ENCODE measurements at places on chromosomes 1 and 21.

DNA sequence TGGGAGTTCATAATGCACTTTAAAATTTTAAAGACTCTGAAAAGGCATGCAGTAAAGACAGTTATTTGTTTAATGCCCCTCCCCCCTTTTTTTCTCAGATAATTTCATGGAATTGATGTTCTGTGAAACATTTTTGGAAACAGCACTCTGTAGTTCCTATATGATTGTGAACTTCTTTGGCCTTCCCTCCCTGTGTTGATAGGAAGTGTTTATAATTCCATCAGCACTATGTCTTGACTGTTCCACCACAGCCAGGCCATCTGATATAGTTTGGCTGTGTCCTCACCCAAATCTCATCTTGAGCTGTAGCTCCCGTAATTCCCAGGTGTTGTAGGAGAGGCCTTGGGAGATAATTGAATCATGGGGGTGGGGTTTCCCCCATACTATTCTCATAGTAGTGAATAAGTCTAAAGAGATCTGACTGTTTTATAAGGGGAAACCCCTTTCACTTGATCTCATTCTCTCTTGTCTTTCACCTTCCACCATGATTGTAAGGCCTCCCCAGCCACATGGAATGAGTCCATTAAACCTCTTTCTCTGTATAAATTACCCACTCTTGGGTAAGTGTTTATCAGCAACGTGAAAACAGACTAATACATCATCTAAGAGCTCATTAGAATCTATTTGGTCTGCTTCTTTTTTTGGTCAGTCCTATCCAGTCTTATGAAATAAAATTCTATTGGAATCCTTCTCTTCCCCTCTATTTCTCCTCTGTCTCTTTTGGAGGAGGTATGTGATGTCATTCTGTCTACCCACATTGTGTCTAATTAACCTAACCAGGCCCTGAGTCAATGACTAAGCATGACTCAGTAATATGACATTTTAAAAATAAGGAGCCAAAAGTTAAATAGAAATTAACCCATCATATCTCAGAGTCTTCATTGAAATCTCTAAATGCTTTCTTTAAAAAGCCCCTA, 8.9 kb downstream of the CCDC185 start:
- no peak for DNase-seq

GRCh38 chr21:35683664-35684304, 376.5 kb downstream of the SETD4 start:
- DNase-seq: no peak

- DNase-seq: no peak
Observed at GRCh38 chr1:97743129-97743528, 177.7 kb downstream of the DPYD start.

DNA sequence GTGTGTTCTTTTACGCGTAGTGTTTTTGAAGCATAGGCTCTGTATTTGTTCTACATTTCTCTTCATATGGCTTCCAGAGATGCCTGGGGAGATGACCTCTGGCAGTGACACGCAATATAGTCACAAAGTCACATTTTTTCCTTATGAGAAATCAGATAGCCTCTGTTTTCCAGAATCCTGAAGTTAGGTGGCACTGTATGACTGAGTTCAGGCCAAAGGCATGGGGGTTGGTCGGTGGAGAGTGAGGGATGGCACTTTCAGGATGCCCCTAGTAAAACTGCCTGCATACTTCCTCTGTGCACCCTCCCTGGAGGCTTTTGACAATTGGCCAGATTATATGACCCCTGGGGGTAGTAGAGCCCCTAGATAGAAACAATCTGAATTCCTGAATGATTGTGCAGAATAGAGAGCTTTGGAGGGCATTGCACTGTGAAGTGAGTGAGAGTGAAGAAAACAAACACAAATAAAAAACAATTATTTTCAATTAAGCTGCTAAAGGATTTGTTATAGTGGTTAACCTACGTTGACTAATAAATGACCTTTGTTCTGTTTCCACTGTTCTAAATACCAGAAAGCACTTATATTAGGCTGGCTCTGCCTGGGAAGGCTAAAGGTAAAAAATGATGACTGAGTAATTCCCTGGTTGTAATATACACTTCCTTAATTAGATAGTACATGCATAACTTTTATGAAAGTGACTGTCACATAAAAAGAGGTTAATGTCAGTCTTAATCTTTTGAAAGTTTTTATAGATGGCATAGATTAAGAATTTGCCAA, 1660.8 kb downstream of the PLA2G4A start:
- no peak for DNase-seq

- no peak for DNase-seq
Observed at GRCh38 chr1:85544689-85545215, 35.8 kb upstream of the CCN1 start.

- no peak for DNase-seq
Observed at GRCh38 chr1:100969327-100969726, 56.3 kb downstream of the DPH5 start.

DNA sequence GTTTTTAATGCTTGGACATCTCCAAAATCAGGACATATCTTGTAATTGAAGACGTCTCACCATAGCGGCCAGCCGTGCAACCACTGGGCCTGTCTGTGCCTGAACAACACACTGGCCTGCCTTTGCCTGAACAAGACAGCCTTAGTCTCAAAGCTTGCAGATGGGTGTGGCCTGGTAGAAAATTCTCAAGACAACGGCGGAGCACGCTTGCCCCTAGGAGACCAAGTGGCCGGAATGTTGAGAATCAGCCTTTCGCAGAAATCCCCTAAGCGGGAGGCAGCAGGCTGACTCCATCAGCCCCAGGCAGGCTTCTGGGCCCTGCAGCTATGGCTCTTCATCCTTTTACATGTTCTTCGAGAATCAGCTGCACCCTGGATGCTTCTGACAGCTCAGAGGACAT, 98.0 kb upstream of the C1orf174 start:
- no peak for DNase-seq

GRCh38 chr1:203888807-203889251, 27.4 kb downstream of the SNRPE start:
- no peak for DNase-seq

DNA sequence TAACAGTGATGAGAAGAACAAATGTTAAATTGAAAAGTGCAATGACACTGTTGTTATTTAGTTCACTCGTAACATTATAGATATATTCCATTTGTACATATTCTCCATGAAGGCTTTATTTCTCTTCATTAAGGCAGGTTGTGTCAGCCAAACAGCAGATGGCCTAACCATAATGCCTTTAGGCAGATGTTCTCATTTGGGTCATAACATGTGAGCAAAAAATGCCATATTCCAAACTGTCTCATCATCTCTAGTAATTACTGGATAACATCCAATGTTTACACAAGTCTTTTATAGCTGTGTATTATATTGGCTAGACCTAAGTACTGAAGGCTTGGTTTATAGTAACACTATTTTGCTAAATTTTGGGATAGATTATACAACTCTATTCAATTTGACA, 87.2 kb upstream of the CHODL start:
- no peak for DNase-seq

DNA sequence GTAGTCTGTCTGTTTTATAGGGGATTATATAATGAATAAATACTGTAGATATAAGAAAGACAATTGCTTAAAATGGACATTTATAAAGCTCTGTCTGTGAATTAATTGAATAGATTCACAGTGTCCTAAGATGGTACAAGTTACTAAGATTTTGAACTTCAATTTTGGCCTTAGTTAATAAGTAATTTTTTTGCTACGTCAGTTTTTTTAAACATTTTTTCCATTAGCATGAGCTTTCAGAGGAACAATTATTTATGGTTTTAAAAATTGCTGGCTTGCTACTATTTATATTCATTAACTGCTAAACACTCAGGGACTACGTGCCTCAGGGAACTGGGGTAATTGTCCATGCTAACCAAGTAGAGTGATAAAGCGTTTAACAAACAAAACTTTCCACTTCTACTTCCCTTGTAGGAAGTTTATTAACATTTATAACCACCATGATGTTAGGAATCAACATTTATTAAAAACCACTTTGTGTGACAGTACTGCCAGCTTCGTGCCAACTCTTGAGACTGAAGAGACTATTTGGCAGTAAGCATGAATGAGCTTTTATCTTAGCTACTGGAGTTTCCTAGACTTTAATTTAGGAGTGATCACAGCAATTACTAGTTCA, 65.4 kb upstream of the PTGS2 start:
- no peak for DNase-seq
